ENCODE measurements at places on chromosomes 13 and 19. TPM values are rescaled to one million over a fixed set of nuclear protein-coding genes. Genes with fewer than 3 reads are reported as not detected.

DNA sequence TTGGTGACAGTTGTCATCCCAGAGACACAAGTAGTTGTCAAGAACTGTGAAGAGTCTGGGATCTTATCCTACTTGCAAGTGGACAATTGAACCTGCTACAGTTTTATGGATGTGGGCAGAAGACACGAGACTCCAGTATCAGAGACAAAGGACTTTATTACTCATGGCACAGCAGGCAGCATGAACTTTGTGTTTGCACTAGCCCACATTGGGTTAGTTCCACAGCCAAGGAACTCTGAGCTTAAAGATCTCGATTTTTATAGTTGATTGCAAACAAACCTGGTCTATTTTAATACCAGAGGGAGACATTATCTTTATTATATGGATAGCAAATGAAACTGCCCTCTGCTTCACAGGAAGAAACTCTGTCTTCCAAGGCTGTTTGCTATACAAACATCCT, 16.0 kb upstream of the TPM4 start:
- no peak overlapping the region for H3K27ac ChIP-seq
- H3K36me3 ChIP-seq, result no peaks in the 10 kb centered on the region
- H3K27me3 ChIP-seq, result peaks cover 8% of the 10 kb centered on the region
- H3K4me1 ChIP-seq, result peaks cover 6% of the 10 kb centered on the region
- DNase-seq, result no peak
- H3K4me3 ChIP-seq, result no peak overlapping the region

- no peaks in the 10 kb centered on the region for H3K4me1 ChIP-seq
- no peak for DNase-seq
- H3K27me3 ChIP-seq, result peaks cover 3% of the 10 kb centered on the region
- no peak overlapping the region for H3K27ac ChIP-seq
Observed at GRCh38 chr19:38975861-38976271, 324 bp upstream of the FBXO17 start.

- no peaks in the 10 kb centered on the region for H3K27me3 ChIP-seq
- H3K27ac ChIP-seq, result no peak overlapping the region
- peaks cover 22% of the 10 kb centered on the region for H3K4me1 ChIP-seq
- DNase-seq, result no peak
Observed at GRCh38 chr19:16457195-16457953, 14.4 kb downstream of the EPS15L1 start.

GRCh38 chr19:53190253-53190652, 2.9 kb downstream of the ZNF665 start:
- H3K4me1 ChIP-seq, result peaks cover 12% of the 10 kb centered on the region
- H3K27me3 ChIP-seq, result no peaks in the 10 kb centered on the region
- DNase-seq, result no peak
- H3K27ac ChIP-seq, result no peak overlapping the region
- H3K4me3 ChIP-seq, result no peak overlapping the region

GRCh38 chr19:41928221-41928683, at the start of gene ERFL:
ERFL (minus strand) TSS chr19:41928449; CDS start chr19:41912919, 15,530 bp downstream.
- peaks cover 28% of the 10 kb centered on the region for H3K4me1 ChIP-seq
- H3K27me3 ChIP-seq, result peaks cover 4% of the 10 kb centered on the region
- DNase-seq, result no peak
- no peaks in the 10 kb centered on the region for H3K36me3 ChIP-seq

DNA sequence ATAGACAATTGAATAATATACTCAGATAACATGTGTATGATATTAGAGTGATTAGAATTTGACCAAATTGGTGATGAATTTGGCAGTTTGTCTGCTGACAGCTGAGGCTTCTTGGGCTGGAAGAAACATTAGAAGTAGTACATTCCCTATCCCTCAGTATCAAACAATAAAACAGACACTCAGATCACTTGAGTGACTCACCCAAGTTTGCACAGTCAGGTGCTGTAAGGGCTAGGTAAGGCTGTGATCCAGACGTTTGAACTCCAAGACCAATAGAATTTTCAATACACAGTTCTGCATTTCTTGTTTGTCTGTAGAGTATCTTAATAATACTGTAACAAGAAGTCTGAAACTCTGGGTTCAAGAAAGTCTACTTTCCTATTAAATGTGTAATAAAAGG, 223.5 kb downstream of the POSTN start:
- no peaks in the 10 kb centered on the region for H3K27me3 ChIP-seq
- no peak overlapping the region for H3K27ac ChIP-seq
- H3K4me1 ChIP-seq, result no peaks in the 10 kb centered on the region
- no peak for DNase-seq
- no peaks in the 10 kb centered on the region for H3K36me3 ChIP-seq

DNA sequence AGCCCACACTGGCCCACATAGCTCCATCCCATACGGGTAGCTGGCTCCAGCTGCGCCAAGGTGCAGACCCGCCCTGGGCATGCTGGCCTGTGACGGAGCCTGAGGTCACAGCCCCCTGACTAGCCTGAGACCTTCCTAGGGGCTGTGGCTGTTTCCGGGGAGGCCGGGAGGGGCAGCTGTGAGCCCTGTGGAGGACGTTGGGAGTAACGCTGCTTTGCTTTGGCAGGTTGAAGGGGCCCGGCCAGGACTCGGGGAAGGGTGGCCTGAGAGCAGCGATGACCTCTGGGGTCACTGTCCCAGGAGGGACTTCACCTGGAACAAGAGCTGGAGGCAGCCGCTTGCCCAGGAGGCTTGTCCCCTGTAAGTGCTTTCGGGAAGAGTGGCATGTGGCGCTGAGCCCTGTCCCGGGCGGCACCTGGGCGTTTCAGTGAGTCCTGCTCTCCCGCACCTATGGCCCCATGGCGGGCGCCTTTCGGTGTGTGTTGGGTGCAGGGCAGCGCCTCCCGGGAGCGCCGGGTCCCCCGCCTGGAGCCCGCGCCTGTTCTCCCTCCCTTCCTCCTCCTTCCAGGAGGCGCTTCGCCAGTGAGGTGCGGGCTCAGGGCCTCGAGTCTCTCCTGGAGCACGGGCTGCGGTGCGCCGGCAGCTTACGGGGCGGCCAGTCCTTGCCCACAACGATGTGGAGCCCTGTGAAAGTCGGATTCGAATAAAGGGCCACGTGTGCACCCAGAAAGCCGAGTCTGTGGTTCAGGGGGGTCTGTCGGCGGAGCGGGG, 1.1 kb upstream of the FAM174C start:
- no peak for DNase-seq
- H3K4me3 ChIP-seq, result no peak overlapping the region
- peaks cover 67% of the 10 kb centered on the region for H3K4me1 ChIP-seq
- H3K27me3 ChIP-seq, result no peaks in the 10 kb centered on the region

- H3K4me1 ChIP-seq, result no peaks in the 10 kb centered on the region
- no peak overlapping the region for H3K4me3 ChIP-seq
- no peaks in the 10 kb centered on the region for H3K36me3 ChIP-seq
Observed at GRCh38 chr13:42794577-42795275, 13.3 kb downstream of the FAM216B start.

GRCh38 chr13:22770891-22771290, 409.9 kb upstream of the SGCG start:
- no peaks in the 10 kb centered on the region for H3K27me3 ChIP-seq
- H3K4me3 ChIP-seq, result no peak overlapping the region
- DNase-seq, result no peak
- no peaks in the 10 kb centered on the region for H3K36me3 ChIP-seq

GRCh38 chr13:50509771-50510441, 333.6 kb downstream of the DLEU7 start:
- H3K4me3 ChIP-seq, result no peak overlapping the region
- H3K4me1 ChIP-seq, result peaks cover 17% of the 10 kb centered on the region
- H3K27ac ChIP-seq, result no peak overlapping the region
- no peaks in the 10 kb centered on the region for H3K36me3 ChIP-seq
- H3K27me3 ChIP-seq, result no peaks in the 10 kb centered on the region

GRCh38 chr13:20101467-20102316, 59.2 kb downstream of the GJA3 start:
- H3K27me3 ChIP-seq, result peaks cover 25% of the 10 kb centered on the region
- no peak for DNase-seq
- H3K27ac ChIP-seq, result no peak overlapping the region
- H3K36me3 ChIP-seq, result no peaks in the 10 kb centered on the region

GRCh38 chr13:40806241-40806640, 16.8 kb downstream of the SLC25A15 start:
- no peak overlapping the region for H3K27ac ChIP-seq
- no peaks in the 10 kb centered on the region for H3K4me1 ChIP-seq
- no peak for DNase-seq
- no peak overlapping the region for H3K4me3 ChIP-seq
- no peaks in the 10 kb centered on the region for H3K27me3 ChIP-seq

DNA sequence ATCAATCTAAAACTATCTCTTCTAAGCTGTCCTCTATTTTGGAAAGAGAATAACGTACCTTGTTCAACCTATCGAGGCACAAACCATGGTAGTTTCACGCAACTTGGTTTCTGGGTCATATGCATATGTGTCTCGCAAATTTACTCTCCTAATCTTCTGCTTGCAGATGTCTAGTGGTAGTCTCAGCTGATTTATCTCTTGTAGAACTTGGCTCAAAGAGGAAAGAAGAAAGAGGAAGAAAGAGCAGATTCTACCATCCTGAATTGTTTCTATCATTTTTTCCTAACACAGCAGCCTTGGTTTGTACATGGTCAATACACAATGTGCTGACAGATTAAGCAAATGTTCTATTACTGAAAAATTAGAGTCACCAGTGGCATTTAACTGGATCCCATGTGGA, 282.3 kb downstream of the SPRY2 start:
- H3K4me1 ChIP-seq, result no peaks in the 10 kb centered on the region
- no peaks in the 10 kb centered on the region for H3K36me3 ChIP-seq
- H3K27me3 ChIP-seq, result no peaks in the 10 kb centered on the region

- no peak overlapping the region for H3K4me3 ChIP-seq
- no peaks in the 10 kb centered on the region for H3K36me3 ChIP-seq
- H3K4me1 ChIP-seq, result no peaks in the 10 kb centered on the region
- H3K27me3 ChIP-seq, result no peaks in the 10 kb centered on the region
Observed at GRCh38 chr19:30742406-30742938, 370.3 kb downstream of the ZNF536 start.

GRCh38 chr19:38690832-38691231, 43.4 kb downstream of the ACTN4 start:
- no peaks in the 10 kb centered on the region for H3K27me3 ChIP-seq
- no peak overlapping the region for H3K4me3 ChIP-seq
- DNase-seq, result no peak

DNA sequence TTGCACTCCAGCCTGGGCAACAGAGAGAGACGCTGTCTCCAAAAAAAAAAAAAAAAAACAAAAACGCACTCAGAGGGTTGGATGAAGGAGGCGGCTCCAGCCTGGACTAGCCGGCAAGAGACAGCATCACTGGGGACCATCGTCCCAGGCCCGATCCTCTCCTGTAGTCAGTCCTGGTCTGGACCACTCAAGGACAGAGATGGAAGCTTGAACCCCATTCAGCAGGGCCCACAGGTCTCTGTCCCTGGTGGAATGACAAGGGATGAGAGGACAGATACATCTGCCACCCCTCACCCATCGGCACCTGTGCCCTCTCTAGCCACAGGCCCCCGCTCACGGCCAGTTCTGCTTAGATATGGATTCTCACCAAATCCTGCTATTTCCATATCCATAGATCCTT, 14.0 kb downstream of the ADGRE5 start:
- H3K4me1 ChIP-seq, result no peaks in the 10 kb centered on the region
- DNase-seq, result no peak
- H3K4me3 ChIP-seq, result no peak overlapping the region
- no peaks in the 10 kb centered on the region for H3K27me3 ChIP-seq
- H3K27ac ChIP-seq, result no peak overlapping the region

DNA sequence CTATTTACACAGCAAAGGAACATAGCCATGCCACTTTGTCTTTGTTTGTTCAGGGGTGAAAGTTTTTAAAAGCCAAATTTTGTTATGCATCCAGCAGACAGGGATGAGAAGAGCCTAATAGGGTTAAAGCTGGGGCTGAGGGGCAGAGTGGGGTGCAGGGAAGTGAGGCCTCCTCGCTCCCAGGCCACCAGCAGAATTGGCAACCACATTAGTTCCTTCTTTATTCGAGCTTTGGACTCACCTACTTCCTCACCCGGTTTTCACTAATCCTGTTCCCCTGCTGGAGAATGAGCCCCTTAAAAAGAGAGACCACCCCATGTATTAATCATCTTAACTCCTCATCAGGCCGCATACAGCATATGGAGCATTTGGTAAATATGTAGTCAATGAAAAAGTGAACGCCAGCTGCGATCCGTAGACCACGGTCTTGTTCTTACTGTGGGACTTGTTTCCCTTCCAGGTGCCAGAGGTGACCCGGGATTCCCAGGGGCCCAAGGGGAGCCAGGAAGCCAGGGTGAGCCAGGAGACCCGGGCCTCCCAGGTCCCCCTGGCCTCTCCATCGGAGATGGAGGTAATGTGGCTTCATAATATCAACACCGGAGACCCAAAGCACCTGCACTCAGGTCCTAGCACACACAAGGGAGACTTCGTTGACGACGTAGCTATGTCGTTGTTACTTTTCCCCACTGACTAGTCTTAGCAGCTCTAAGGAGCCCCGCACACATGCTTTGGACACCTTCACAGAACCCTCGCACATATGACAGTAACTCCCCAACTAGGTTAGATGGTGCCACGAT, 112.1 kb downstream of the RAB20 start:
- no peak overlapping the region for H3K4me3 ChIP-seq
- H3K27ac ChIP-seq, result no peak overlapping the region
- no peaks in the 10 kb centered on the region for H3K27me3 ChIP-seq
- DNase-seq, result no peak
- H3K36me3 ChIP-seq, result no peaks in the 10 kb centered on the region
- H3K4me1 ChIP-seq, result no peaks in the 10 kb centered on the region

- no peak for DNase-seq
- H3K27me3 ChIP-seq, result no peaks in the 10 kb centered on the region
- H3K4me3 ChIP-seq, result no peak overlapping the region
- no peaks in the 10 kb centered on the region for H3K36me3 ChIP-seq
Observed at GRCh38 chr13:83496501-83496900, 385.8 kb downstream of the SLITRK1 start.

DNA sequence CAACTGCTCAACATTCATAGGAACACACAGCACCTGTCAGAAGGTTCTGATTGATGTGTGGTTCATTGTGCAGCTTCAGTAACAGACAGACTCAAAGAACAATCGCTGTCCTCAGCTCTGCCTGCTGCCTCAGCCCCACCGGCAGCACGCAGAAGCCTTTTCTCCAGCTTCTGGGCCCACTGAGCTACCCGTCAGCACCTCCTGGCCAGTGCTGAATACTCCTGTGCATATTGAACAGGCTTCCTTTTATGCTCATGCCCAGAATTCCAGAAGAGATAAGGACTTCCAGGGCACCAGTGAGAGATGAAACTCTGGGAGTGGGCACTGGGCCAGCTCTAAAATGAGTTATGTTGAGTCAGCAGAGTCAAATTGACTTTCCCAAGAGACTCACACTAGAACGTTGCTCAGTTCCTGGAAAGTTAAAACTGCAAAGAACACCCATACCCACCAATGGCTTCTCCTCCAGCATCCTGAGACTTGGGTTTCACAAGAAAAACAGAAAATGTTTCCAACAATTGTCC, 119.3 kb downstream of the COL4A1 start:
- no peak for DNase-seq
- H3K27me3 ChIP-seq, result no peaks in the 10 kb centered on the region
- H3K36me3 ChIP-seq, result no peaks in the 10 kb centered on the region
- H3K4me3 ChIP-seq, result no peak overlapping the region
- no peaks in the 10 kb centered on the region for H3K4me1 ChIP-seq

Gene CEBPA
- total RNA-seq, result 3.8 TPM

Gene CD70
- 24.3 TPM for total RNA-seq

Gene ELSPBP1
- not detected for total RNA-seq

Gene RUBCNL
- total RNA-seq, result not detected

Gene SIGLECL1
- total RNA-seq, result not detected

Gene ILF3
- total RNA-seq, result 444 TPM

Gene ZNF726
- total RNA-seq, result 4.4 TPM

Gene SCEL
- not detected for total RNA-seq

Gene RFPL4A
- not detected for total RNA-seq

Gene ZNF229
- total RNA-seq, result not detected

Gene EPSTI1
- total RNA-seq, result 81.2 TPM

Gene GIPC1
- 37.5 TPM for total RNA-seq

Gene FARP1
- total RNA-seq, result 0.79 TPM

Gene FKBP8
- total RNA-seq, result 186 TPM

Gene MYPOP
- total RNA-seq, result 8.7 TPM

Measured in CD4-positive, CD25-positive, alpha-beta regulatory T cell (primary cell).